Activated CD4-positive, alpha-beta T cell treated with anti-CD3 and anti-CD28 coated beads for 1 hour (primary cell): ENCODE measurements at places on chromosomes 11 and 22.

DNA sequence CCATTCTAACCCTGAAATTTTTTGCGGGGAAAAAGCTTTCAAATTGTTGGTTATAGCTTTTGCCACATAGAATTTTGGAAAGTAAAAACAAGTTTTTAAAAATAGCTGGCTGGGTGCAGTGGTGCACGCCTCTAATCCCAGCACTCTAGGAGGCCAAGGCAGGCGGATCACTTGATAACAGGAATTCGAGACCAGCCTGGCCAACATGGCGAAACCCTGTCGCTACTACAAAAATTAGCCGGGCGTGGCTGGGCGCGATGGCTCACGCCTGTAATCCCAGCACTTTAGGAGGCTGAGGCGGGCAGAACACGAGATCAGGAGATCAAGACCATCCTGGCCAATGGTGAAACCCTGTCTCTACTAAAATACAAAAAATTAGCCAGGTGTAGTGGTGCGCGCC, 54.9 kb downstream of the TNRC6B start:
- no peak for DNase-seq

DNA sequence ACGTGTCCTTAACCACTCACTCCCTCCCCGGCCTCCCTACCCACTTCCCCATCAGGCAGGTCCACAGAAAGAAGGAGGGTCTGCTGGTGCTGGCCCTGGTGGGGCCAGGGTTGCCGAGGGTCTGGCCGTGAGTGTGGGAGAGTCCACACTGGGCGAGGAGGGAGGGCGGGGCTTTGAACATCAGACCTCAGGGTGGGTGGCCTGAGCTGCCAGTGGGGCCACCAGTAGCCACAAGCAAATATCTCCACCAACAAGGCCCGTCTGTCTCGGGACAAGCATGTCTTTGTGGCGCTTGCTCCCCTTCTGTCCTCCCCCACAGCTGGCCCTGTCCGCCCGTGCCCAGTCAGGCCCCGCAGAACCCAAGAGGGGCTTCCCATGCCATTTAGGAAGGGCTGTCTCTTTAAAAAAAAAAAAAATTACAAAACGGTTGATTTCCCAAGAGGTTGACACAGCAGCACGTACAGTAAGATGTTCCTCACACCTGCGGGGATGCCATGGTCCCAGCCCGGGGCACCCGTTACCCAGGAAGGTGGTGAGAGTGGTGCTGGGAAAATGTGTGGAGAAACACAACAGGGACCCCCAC, 17.7 kb upstream of the TALDO1 start:
- DNase-seq: no peak

DNA sequence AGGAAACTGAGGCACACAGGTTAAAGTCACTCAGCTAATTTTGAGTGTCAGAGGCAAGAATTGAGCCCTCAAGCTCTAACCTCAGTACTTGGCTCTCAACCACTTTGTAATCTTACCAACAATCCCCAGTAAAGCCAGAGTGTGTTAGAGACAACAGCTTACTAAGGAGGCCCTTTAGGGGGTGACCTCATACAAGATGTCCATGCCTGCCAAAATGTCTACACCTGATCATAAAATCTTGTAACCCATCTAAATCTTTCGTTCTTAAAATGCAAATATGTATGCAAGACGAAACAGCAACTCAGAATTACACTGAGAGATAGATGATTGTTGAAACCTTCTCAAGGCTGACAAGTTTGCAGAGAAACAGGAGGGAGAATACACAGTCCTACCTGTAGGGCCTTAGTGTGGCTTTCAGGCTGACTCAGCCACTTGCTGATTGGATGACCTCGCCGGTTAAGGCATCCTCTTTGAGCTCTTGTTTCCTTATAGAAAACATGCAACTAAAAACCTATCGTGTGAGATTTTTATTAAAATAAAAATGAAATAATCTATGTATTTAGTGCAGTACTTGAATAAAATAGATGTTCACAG, 143.2 kb downstream of the OPCML start:
- DNase-seq: no peak

DNA sequence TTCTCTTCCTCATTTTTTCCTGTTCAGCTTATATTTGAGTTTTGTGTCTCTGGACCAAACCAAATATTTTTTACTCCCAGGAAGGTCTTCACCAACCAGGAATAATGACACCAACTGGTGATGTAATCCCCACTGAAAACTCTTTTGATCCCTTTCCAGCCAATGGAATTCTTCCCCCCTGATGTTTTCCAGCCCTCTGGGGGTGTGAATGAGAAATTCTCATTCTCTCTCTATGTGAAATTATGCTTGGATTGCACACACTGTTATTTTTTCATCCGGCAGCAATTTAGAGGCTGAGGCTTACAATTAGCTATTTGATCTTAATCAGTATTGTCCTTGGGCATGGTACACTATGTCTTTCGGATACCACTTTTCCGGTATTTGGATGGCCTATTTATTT, 39.5 kb upstream of the SLC1A2 start:
- no peak for DNase-seq

GRCh38 chr11:50298182-50298988, 265.7 kb downstream of the OR4C45 start:
- no peak for DNase-seq

DNA sequence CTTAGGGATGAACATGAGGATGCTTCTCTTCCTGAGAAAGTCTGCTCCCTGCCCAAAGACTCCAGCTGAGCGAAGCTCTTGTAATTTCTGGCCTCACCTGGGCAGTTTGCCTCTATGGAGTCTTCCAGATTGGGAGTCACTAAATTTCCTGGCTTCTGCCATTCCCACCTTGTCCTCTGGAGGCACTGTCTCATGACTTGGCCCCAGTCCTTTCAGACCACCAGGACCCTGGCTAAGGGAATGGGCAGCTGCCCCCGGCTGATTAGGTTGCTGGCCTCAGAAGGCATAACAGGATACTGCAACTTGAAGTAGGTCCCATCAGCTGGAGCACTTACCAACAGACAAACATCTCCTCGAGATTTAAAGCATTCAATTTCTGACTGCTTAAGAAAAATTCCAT, 128.1 kb upstream of the SPON1 start:
- DNase-seq: no peak

- DNase-seq: no peak
Measured at GRCh38 chr11:7490054-7490453, 4.7 kb downstream of the OLFML1 start.

DNA sequence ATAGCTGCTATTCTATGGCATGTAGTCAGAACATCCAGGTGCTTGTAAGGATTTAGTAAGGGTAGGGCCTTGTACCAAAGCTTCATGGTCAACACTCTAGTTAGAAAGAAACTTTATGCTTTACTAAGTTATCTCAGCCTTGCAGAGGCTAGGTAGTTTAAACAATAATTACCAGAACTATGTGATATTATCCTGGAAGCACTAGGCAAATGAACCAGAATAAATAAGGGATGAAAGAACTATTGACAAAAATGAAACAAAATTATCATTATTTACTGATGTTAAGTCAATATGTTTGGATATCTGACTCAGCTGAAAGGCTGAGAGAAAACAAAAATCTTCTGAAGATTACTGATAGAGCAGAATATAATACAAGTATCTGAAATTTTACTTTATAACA, 1089.1 kb upstream of the RAG2 start:
- DNase-seq: no peak

DNA sequence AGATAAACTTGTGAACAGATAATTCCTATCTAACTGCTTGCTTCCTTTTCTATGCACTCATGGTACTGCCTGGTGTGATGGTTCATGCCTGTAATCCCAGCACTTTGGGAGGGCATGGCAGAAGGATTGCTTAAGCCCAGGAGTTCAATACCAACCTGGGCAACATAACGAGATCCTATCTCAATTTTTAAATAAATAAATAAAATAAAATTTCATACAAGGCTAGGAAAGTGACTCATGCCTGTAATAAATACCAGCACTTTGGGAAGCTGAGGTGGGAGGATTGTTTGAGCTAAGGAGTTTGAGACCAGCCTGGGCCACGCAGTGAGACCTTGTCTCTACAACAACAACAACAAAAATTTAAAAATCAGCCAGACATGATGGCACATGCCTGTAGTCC, 166.6 kb downstream of the COMMD9 start:
- no peak for DNase-seq

- DNase-seq: no peak
Measured at GRCh38 chr22:40678493-40679248, 613 bp upstream of the MCHR1 start.

GRCh38 chr11:29009426-29009825, 901.2 kb downstream of the METTL15 start:
- DNase-seq: no peak

GRCh38 chr22:30361916-30362650, 5.3 kb downstream of the CCDC157 start:
- DNase-seq: no peak

DNA sequence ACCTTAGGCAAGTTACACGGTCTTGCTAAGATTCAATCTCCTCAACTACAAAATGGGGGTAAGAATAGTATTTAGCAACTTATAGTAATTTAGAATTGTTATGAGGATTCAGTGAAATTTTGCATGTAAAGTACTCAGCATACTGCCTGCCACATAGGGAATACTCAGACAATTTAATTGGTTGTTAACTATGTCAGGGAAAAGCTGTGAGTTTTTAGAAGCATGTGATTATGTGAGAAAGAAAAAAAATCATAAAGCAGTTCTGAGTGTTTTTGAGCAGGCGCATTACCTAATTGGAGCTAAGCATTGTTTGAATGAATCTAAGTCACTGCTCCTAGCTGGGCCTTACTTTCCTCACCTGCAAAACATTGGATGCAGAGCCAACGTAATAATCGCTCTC, 287.3 kb upstream of the MTNR1B start:
- DNase-seq: no peak

DNA sequence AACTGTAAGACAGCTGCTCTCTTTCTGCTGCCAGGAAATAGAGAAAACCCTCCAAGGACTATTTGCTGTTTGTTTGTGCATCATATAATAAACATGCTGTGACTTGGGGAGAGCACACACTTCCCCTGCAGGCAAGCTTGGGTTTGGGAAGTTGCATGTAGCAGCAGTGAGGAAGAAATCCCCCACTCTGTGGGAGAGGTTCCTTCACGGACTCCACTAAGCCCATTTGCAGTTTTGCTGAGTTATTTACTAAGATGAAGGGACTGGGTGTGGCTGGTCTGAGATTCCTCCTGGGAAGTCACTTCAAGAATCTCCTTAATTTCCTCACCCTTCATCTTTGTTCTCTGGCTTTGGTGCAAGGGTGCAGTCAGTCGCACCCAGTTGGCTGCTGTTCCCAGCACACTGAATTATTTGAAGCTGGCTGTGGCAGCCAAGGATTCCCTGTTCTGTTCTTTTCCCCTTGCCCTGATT, 104.9 kb downstream of the ARFGAP2 start:
- DNase-seq: no peak

GRCh38 chr22:49738006-49738405, 89.7 kb downstream of the BRD1 start:
- DNase-seq: no peak

- DNase-seq: no peak
Measured at GRCh38 chr11:57779276-57779675, 17.7 kb downstream of the CTNND1 start.

DNA sequence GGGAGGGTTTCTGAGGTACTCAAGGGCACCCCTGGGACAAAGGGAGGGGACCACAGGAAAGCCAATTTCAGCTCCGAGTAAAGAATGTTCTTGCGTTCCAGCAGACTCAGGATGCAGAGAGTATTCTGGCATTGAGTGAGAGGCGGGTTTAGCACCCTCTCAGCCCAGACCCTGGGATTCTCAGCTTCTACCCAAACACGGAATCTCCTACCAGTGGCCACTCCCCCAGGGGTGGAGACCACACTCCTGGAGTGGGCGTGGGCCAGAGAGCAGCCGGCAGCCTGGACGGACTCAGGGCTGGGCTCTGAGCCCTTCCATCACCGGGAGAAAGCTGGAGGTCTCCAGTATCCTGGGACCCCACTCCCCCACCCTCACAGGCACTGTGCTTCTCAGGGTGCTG, 26.1 kb upstream of the TTLL12 start:
- no peak for DNase-seq

DNA sequence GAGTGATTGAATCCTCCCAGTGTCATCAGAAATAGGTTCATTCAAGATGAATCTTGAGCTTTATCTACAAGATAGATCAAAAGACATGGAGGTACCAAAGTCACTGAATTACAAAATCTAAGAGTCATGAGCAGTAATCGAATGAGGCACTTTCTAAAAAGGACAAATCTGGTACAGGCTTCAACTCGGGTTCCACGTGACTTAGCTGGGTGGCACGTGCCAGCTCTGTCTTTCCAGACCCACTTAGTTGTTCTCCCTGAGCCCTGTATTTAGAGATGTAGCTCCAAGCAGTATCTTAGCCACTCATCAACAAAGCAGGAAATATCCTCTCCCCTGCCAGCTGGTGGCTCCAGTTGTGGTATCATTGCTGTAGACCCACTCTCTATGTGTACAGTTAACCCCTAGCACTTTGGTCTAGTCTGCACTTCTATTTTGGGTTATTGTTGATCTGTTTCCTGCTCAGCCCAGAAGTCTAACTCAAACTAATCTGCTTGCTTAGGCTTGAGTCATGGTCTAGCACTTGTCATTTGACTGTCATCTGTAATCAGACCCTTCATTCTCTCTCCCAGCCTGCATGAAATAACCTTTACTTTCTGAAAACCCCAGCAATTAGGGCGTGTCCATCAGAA, 528.7 kb downstream of the ETS1 start:
- no peak for DNase-seq

DNA sequence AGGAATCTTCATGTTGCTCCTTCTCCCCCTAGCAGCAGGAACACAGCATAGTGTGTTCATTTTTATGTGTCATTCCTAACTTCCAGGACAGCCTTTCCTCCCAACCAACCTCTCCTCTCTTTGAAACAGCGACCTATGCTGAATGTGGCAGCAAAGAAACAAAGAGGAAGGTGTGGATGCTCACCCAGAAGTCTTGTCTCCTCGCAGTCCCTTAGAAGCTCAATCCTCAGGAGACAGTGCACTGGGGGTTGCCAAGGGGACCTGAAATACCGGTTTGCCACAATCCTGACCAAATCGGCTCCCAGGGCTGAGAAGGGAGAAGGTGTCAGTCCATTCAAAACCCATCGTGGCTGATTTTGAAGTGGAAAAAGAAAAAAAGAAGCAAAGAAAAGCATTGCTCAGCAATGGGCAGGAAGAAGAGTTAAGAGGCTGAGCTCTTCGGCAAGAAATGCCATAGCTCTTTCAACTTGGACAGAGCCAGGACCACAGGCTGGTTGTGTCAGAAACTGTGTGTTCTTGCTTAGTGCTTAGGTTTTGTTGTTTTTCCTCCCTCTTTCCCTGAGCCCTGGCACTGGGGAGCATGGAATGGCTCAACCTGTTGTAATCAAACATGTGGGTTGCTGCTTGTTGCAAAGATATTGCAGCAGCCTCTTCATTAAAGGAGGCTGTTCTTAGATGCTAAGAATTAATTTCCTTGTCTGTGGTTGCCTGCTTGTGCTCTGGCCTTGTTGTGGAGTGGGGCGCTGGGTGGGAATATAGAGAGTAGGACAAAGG, 30.4 kb upstream of the TENM4 start:
- no peak for DNase-seq
